ENCODE measurements at places on chromosomes 1 and 21.

DNA sequence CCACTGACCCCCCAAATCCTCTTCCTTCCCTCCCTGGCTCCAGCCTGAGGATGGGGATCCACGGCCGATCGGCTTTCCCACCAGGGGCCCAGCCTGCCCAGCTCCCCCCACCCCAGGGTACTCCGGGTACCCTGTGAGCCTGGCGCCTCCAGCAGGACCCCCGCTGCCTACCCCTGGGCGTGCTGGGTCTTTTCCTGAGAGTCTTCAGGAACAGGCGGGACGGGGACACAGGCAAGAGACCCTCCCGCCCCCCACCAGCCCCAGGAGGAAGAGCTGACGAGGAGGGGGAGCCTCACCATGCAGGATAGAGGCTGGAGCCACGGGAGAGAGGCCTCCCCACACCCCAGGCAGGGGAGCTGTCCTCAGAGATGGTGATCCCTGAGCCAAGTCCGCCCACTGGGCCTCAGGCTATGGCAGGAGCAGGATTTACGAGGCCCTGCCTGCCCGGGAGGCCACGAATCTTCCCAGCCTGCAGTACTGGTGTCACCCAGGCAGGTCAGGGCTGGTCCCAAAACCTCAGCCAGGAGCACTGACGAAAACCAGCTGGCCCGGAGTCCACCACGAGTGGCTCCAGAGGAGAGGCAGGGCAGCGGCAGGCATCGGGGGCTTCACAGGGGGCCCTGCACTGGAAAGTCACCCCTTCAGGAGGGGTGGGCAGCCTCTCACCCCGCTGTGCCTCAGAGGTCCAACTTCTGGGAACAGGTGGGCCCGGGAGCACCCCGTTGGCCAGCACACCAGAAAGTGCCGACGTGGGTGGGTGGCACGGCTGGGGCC is 58.0 kb downstream of the MEGF6 start:
- no peak for DNase-seq

- DNase-seq = peak; percentile 35
These were observed 83.2 kb downstream of the HIVEP3 start for GRCh38 chr1:41835485-41835884.

DNA sequence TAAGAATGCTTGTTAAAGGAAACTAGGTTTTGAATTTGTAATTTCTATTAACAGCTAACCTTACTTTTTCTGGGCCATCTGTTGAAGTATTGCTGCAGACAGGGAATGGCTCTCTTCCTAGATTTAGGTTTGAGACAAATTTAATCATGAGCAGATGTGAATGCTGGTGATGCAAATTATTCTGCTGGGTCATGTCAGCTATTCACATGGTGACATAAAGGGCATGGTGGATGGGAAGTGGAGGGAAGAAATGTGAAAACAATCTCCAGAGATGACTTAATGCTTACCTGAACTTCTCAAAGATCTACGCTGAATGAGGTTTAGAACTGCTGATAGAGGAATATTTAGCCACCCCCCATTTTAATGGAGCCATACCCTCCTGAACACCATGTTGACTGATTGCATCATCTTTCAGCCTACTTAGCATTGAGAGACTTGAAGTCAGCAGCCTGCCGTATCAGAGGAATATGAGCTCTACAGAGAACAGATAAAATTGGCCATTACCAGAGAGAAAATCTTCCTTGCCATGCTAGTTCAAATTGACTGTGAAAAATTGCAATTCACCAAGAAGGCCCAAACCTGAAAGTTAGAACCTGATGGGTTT is 138.8 kb downstream of the HHAT start:
- DNase-seq = peak; percentile 38

GRCh38 chr1:47184090-47184821 is 5.6 kb downstream of the PDZK1IP1 start:
- no peak for DNase-seq

DNA sequence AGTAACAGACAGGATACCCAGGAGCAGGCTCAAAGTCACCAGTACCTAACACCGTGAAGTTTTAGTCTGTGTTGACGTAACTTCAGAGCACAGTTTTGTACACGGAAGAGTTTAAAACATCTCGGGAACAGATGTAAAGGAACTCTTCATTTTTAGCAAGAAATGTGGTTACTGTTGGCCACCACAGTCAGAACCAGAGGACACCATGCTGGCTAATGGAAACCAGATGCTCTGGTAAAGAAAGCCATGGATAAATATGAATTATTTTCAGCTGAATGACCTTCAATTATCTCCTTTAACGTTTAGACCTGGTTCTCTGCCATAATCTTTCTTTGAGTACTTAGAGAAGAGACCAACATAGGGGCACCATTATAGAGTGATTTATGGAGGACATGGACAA is 115.9 kb downstream of the NTMT2 start:
- DNase-seq = peak; percentile 86

GRCh38 chr1:87673748-87674147 is 345.1 kb downstream of the LMO4 start:
- DNase-seq = no peak

DNA sequence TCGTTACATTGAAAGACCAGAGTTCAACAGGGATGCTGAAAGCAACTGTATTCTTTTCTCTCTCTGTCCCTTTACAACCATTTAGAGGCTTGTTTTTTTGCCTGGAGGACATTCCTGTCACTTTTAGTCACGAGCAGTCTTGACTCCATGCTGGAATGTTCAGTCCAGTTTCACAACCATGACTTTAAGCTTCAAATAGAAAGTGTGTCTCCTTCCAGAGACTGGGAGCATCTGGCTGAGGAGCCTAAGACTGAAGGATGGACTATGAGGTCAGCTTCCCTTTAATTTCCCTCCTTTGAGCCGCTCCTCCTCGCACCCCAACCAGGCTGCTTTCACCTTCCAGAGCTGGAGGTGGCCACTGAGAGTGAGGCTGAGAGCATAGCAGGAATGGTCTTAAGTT is 10.5 kb upstream of the RYR2 start:
- DNase-seq = peak; percentile 12

DNA sequence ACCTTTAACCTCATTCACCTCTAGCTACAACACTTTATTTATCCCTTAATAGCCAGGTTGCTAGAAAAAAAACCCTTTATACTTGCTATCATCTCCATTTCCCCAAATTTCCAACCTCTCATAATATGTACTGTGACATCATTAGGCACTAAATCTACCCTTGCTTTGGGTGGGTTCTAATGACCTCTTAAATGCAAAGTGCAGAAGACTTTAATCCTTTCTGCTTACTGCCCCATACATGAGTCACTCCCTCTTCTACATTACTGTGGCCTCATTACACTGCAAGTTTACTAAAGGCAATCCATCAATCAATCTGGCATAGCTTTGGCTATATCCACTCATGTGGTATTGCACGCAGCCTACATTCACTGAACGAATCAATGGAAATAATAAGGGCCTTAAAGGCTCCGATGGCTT is 353.3 kb downstream of the SMYD3 start:
- peak; percentile 13 for DNase-seq

GRCh38 chr21:25313829-25314228 is 293.5 kb downstream of the MRPL39 start:
- peak; percentile 70 for DNase-seq

GRCh38 chr21:34528131-34528561 is 16.1 kb upstream of the KCNE1 start:
- peak; percentile 35 for DNase-seq

DNA sequence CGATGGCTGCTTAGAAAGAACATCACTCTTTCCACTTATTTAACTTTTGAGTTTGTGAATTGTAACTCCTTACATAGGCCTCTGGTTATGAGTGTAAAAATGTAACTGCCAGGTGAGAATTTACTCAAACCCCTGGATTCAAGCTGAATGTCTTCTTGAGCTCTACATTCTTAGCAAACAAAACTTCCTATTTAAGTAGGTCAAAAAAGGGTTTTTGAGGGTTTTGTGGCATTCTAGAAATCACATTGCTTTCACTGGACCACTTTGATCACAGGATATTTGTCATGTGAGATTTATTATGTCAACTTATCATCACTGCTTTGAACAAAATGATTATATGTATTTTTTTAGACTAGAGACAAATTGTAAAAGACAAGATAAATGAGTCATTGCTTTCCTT is 5.7 kb downstream of the IL23R start:
- DNase-seq = no peak

DNA sequence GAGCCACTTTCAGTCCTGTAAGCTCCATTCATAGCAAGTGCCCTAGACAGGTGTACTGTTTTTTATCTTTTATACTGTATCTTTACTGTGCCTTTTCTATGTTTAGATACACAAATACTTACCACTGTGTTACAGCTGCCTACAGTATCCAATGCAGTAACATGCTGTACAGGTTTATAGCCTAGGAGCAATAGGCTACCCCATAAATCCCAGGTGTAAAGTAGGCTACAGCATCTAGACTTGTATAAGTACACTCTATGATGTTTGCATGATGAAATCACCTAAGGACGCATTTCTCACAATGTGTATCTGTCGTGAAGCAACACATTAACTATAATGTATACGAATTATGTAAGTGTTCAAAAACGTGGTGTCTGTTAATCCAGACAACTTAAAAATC is 10.7 kb downstream of the HLCS start:
- DNase-seq = no peak

GRCh38 chr1:185420588-185421081 is 103.6 kb upstream of the IVNS1ABP start:
- no peak for DNase-seq

DNA sequence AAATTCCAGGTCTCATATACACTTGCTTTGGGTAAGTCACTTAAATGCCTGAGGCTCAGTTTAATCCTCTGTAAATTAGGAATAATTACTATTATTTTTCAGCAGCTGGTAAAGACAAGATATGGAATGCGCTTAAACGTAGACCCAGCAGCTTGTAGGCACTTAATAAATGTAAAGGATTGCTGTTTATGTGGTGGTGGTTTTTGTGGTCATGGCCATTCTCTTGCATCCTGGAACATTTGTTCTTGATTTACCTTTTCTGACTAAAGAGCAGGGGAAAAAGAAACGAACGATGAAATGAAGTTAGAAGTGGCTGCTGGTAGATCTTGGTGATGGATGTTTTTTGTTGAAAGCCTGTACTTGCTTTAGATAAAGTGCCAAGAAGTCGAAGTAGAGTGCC is 195.0 kb upstream of the FOXD3 start:
- peak; percentile 45 for DNase-seq

- DNase-seq = peak; percentile 41
These were observed 138.1 kb upstream of the HMCN1 start for GRCh38 chr1:185595835-185596667.

GRCh38 chr1:24450316-24450715 is 34.7 kb downstream of the NIPAL3 start:
- DNase-seq = no peak

DNA sequence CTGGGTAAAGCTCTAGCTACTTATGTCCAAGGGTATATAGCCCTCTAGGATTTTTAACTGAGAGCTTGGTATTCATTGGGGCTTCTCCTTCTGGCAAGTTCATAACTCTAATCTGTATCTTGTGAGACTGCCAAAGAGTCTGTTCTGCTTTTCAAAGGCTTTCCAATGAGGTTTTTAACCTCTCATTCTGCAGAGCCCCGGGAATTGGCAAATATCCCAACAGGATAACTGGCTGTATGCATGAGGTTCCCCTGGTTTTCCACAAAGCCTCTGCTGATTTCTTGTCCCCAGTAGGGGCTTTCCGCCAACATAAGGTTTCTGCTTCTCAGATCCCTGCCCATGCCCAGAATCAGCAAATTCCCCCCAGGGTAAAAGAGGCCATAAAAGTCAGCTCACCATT is 40.9 kb downstream of the RPL5 start:
- no peak for DNase-seq

DNA sequence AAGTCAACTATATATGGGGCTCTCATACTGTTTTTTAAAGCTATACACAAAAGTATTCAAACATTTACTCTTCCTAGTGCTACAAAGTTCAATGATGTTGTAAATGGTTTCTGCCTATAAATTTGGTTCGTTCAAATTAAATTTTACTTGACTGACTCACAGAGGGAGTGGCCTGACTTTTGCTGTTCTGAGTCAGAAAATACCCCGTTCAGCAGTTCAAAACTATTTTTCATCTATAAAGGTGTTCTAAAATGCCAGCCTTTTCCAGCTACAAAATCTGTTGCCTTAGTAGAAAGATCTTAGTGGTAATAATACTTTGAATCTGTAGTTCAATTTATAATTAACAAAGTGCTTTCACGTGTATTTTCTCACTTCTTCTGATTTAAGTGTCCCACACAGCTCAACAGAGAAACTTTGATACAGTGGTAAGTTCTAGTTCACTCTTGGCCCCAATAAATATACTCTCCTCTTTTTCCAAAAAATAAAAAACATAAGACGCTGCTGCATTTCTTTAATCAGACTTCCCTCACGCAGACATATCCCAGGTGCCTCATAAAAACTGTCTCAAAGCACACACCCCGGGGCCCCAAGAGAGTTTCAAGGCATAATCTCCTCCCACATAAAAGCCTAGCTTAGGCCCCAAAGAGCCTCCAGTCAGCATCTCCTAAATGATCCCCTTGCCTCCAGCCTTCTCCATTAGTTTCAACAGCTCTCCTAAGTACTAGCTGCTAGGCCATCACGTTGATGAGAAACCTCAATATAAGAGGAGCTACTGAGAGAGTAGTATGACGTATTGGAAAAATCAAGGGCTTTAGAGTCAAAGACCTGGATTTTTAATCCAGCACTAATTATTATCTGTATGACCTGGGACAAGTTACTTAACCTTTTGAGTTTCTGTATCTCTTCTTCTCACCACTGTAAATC is 3.2 kb downstream of the PTP4A2 start:
- peak; percentile 56 for DNase-seq

GRCh38 chr1:207965392-207966387 is 54.8 kb upstream of the CD34 start:
- no peak for DNase-seq

GRCh38 chr1:204170494-204171155 is 4.5 kb upstream of the REN start:
- DNase-seq = no peak

GRCh38 chr1:97791251-97791650 is 129.6 kb downstream of the DPYD start:
- DNase-seq = no peak

GRCh38 chr1:16067127-16067768 is 6.2 kb downstream of the FAM131C start:
- no peak for DNase-seq

DNA sequence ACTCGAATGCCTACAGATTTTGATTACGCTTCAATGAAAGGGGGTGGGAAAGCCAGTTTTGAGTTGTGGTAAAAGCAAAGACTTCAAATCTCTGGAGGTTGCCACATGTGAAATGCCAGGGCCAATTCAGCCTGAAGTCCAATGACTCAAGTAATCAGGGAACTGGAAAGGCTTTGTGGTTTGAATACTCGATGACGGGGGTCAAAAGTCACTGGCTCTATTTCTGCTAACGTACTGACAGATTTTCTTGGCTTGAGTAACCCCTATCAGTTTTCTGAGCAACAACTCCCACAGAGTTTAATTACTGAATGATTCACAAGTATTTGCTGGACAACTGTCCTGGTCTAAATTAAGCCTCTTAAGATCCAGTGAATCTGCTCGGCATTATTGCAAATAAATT is 152.2 kb downstream of the SIPA1L2 start:
- DNase-seq = peak; percentile 90

DNA sequence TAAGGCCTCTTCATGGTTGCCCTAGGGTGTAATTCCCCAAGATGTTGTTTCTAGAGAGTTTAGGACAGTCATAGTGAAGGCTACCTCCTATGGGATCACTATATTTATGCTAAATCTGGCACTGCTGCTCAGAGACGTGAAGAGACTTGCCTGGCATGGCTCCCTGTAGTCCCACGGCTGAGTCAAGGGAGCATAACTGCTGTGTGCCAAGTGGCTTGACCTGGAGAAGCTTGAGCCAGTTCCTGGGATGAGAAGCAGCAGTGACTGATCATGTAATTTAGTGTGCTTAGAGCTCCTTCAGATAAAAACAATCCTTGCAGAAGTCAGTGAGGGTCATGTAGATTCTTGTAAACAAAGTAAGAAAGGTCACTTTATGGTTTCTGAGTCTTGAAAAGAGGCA is 68.9 kb upstream of the TSPAN2 start:
- DNase-seq = no peak

GRCh38 chr1:39386997-39387396 is 104.4 kb upstream of the BMP8A start:
- no peak for DNase-seq

Measured in fibroblast of skin of scalp (primary cell).